ENCODE measurements at places on chromosomes 6 and 20.

DNA sequence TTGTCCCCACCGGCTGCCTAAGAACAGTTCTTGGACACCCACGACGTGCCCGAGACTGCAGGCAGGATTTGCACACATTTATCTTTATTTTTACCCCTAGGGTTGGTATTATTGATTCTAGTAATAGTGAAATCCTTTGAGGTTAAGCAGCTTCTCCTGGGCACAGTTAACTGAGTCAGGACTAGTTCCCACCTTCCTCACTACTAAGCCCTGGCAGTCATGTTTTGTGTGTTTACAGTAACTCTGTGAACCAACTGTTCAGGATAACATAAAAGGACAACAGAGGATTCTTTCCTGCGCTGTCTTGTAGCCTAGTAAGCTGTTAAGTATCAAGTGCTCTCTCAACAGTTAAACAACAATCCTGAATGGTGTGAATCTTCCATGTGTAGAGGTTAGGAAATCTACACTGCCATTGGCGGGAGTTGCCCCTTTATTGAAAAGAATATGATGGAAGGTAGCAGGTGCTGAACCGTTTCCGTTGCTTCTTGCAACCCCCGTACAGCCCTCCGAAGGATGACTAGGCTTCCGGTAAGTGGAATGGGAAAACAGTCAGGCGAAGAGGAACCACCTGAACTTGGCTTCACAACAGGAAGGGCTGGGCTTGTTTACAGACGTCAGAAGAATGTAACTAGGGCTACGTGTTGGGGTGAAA lies 979 bp upstream of the SOD2 start:
- no peak for DNase-seq

- no peak for DNase-seq
Observed at GRCh38 chr20:9397928-9398327, 116.5 kb upstream of the LAMP5 start.

DNA sequence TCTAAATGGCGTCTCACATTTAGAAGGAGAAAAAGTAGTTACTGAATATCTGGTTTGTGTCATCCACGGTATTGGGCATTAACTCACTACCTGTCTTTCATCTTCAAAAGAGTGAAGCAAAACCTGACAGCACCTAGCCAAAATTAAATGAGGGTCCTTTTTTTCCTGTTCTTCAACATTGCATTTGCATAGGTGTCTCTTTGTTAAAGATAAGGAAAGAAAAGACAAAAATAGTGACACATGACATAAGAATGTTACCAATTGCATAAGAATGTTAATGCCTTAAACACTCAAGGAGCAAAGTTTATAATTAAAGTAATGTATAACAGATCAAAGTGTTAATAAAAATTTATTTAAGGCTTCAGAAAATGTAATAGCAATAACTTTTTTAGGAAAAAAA lies 61.4 kb upstream of the MANEA start:
- DNase-seq: no peak

DNA sequence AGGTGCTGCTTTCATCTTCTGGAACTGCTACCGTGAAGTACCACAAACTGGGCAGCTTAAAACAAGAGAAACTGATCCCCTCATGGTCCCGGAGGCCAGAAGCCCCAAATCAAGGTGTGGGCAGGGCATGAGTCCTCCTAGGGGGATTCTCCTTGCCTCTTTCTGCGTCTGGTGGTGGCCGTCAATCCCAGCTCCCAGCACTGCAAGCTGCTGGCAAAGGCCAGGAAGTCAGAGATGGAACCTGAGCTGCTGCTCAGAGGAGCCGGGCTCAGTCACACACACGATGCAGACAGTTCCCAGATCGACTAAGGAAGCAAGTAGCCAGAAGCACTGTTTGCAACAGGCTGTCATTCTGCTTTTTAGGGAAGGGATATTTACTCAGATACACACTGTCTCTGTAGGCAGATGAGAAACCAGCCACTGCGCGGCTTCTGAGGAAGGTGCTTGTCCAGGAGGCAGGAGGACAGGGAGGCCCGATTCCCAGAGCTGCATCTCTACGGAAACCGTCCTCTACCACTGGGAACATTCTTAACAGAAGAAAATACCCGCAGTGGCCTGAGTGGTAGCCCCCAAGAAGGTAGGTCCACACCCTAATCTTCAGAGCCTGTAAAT lies 15.5 kb downstream of the BHLHE23 start:
- no peak for DNase-seq

DNA sequence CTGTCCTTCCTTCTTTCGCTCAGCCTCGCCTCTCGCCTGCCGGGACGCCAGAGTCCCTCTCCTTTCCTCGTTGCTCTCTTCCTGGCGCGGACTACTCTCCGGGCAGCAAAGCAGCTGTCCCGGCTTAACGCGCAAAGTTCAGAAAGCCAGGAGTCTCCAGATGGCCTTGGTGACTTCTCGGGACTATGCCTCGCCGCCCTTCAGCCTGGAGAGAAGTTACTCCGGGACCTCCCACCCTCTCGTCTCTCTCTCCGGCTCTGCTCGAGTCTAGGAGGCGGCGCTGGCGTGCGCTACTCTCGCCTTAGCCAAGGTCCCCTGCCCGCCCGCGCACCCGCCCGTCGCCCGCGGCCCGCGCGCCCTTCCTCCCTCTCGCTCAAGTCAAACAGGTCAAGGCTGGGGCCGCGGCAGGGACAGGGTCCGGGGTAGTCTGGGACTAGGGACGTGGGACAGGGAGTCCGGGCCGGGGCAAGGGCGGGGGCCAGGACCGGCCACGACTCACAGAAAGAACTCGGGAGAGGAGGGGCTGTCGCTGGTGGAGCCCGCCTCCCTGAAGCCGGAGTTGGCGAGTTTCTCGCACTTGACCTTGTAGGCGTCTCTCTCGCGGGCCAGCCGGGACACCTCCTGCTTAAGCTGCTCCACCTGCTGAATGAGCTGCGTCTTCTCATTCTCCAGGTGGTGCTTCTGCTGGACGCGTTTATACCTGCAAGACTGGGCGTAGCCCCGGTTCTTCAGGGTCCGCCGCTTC lies 1.5 kb downstream of the MAFB start:
- no peak for DNase-seq

DNA sequence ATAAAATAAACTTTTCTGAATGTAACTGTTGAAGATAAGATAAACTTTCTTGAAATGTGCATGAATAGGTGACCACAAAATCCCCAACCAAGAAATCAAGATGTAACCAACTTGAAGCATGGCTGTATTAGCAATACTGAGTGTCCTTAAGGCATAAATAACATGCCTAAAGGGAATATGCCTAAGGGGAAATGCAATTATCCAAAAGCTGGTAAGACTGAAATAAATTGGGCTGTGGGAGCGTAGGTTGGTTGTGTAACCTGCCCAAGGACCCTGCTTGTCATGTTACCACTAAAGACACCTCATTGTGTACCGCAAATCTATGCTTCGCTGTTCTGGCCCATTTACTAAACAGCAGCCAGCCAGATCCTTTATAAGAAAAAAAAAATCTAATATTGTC lies 200.8 kb upstream of the PDE10A start:
- DNase-seq: no peak

DNA sequence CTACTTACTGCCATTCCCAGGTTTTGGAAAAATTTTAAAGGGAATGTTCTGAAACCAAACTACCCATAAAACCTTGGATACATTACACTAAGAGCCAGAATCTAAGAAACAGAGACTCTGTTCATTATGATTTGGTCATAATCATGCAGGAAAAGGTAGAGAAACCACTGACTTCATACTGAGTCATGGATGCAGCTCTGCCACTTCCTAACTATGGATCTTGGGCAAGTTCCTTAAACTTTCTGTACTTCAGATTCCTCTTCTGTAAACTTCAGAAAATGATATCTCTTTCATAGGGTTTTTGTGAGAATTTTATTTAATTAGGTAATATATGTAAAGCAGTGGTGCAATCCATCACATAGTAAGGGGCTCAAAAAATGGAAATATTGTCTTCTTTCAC lies 20.0 kb downstream of the PLA2G7 start:
- no peak for DNase-seq

DNA sequence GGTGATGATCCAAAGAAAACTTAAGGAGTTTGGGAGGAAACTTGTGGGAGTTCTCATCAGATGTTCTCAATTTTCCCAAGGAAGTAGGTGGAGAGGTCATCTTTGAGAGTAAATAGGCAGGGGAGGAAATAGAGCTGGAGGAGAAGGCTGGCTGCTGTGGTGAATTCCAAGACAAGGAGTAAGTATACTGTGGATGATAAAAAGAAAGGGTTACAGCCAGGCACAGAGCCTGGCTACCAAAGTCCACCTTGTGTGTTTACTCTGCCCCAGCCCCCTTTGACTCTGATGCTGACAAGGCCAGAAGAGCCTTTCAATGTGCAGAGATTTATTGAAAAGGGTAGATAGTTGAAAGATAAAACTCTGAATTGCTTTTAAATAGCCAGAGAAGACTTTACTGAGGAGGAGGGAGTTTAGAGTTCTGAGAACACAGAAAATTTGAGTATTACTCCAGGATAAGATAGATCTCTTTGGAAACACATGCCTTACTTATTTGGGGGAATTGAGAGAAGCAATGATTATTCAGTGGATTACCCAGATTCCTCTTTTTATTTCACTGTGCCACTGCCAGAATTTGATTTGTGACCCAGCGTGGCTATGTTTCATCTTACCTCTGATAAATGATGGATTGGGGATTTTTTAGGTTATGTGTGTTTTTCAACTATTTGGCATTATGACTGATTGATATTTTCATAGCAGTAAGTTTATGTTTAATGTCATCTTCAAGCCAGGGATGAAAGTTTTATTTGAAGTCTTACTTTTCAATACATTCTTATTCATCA lies 182.6 kb upstream of the JAG1 start:
- DNase-seq: no peak

GRCh38 chr6:30889496-30889885 lies 5.2 kb downstream of the DDR1 start:
- no peak for DNase-seq

DNA sequence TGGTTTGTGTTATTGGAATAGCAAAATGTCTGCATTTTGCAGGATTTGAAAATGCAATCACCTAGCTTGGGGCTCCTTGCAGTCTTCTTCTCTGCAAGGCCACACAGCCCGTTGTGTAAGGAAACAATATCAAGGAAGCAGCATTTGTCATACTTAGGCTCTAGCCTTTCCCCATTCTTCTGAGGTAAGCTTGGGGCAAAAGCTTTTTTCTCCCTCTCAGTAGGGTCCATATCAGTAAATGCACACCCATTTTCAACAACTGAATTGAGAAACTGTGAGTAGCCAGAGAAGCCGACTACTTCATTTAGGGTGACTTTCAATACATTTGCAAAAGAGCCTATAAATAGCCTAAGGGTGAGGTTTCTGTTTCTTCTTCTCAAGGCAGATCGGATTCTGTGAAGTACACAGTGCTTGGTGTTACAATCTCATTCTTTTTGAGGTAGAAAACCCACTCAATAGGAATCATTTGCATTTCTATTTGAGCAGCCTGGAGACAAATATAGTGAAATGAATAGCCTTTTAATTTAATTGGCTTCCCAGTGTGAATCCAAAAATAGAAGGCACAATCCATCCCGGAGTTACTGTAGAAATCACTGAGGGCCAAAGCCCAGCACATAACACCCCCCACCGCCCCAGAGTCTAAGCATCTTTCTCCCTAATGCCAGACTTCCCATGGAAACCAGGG lies 61.8 kb downstream of the BTBD3 start:
- no peak for DNase-seq

- no peak for DNase-seq
Observed at GRCh38 chr6:8794420-8794819, 359.1 kb upstream of the SLC35B3 start.

GRCh38 chr20:40797425-40797824 lies 108.4 kb upstream of the MAFB start:
- no peak for DNase-seq

GRCh38 chr6:109793792-109794191 lies 102.7 kb downstream of the FIG4 start:
- no peak for DNase-seq

DNA sequence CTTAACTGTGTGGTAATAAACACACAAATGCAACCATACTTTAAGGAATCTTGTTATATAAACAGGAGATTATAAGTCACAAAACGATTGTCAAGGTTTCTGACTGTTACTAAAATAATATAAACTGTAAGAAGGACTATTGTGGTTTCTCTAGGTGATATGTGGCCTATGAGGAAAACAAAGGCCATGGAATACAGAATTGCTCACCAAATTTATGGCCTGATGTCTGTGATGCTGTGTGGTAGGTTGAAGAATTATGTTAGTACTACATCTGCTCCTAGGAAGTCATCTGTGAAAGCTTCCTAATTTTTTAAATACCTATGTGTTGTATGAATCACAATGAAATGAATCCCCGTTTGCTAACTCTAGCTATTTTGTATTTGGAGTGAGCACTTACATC lies 875.4 kb upstream of the MAP3K7 start:
- DNase-seq: no peak

GRCh38 chr20:9225879-9226278 lies 157.0 kb downstream of the PLCB4 start:
- DNase-seq: no peak

DNA sequence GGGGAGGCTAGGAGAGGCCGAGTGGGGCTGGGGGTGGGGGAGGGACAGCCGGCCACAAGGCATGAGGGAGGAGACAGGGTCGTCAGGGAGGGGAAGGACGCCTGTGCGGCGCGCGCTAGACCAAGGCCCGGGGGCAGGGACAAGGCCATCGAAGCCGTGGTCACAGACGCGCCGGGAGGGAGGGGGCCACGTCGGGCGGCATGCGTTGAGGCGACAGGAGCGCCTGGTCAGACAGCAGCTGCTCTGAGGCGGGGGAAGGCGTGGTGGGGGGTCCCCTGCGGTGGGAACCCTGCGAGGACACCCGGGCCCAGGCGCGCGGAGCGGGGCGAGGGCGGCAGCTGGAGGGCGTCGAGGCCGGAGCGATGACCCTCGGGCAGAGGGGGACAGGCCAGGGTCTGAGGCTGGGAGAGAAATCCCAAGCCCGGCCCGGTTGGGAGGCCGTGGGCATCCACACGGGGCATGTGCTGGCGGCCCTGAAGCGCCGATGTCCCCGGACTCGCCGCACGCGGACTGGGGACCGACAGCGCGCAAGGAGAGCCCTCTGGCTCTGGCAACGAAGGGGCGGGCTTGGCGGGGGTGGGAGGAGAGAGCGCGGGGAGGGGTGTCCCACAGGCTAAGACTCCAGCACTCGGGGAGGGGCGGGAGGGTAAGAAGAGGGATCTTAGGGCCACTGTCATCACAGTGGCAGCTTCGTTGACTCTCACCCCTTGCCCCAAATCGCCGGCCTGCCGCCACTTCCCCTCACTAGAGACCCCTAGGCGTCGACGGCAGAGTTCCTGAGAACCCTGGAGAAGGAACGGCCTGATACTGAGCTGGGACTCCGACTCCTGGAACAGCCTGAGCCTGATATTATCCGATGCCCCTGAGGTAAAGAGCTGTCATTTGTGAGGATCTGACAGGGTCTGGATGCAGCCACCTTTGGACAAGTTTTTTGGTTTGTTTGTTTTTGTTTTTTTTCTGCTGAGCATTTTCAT lies 5.0 kb downstream of the TMEM239 start:
- no peak for DNase-seq

Measured in stimulated activated CD4-positive, alpha-beta T cell treated with anti-CD3 and anti-CD28 coated beads, Interleukin-1b, Interleukin-23, amount 100 ng/mL, for 1 hour (primary cell).